ENCODE measurements at places on chromosomes 3 and 15.

GRCh38 chr3:184491011-184491576, 70.5 kb upstream of the EPHB3 start:
- DNase-seq = no peak

- DNase-seq = no peak
Measured at GRCh38 chr3:115239717-115240116, 92.6 kb upstream of the ZBTB20 start.

DNA sequence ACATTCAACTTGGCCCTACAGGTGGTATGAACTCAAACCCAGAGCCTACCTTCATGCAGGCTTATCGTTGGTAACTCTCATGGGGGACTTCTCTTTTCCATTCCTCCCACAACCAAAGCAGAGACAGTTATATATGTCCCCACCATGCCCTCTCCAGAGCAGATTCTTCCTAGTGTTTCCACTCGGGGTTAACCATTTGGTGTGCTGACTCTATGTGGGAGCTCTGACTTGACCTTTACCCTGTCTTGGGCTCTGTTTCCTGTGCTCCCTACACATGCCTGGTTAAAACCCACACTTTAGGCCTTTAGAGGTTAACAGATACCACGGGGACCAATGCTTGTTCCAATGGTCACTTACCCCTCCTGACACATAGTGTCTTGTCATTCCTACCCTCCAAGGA, 80.7 kb downstream of the FSIP1 start:
- DNase-seq = no peak

- DNase-seq = no peak
Measured at GRCh38 chr3:21174461-21174860, 576.5 kb downstream of the ZNF385D start.

DNA sequence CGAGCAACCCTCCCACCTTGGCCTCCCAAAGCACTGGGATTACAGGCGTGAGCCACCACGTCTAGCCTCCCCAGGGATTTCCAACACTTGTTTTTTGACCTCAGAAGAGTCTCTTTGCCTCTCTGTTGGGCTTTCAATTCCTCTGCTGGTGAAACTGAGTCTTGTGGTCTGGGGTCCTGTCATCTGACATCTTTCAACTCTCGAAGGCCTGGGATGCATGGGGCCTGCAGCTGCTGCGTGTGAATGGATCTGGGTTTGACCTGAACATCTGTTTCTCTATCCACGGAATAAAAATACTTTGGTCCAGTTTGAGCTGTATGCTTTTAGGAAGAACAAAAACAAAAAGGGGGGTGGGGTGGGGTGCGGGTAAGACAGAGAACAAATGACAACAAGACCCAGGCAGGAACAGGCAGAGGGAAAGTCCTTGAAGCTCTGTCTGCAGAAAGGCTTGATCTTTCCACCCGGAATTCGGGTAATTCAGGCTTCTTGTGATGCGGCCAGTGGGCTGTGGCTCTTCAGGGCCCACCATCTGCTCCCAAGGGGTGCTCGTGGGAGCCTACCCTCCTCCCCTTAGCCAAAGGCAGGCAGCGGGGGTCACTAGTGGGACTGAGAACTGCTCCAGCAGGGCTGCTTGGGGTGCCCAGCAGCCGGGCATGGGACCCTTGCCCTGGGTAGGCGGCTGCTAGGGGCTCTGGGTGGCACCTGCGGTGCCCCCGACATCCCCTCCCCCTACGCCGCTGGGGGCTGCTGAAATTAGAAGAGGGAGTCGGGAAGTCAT, 71.5 kb downstream of the SLC12A8 start:
- no peak for DNase-seq

GRCh38 chr3:44415421-44415820, 62.0 kb downstream of the ZNF445 start:
- no peak for DNase-seq

- DNase-seq = no peak
Measured at GRCh38 chr3:15782429-15782828, 15.3 kb downstream of the ANKRD28 start.

- DNase-seq = no peak
Measured at GRCh38 chr15:96230526-96231181, 99.8 kb upstream of the NR2F2 start.

- no peak for DNase-seq
Measured at GRCh38 chr3:123025642-123026521, 1.7 kb downstream of the SEMA5B start.

DNA sequence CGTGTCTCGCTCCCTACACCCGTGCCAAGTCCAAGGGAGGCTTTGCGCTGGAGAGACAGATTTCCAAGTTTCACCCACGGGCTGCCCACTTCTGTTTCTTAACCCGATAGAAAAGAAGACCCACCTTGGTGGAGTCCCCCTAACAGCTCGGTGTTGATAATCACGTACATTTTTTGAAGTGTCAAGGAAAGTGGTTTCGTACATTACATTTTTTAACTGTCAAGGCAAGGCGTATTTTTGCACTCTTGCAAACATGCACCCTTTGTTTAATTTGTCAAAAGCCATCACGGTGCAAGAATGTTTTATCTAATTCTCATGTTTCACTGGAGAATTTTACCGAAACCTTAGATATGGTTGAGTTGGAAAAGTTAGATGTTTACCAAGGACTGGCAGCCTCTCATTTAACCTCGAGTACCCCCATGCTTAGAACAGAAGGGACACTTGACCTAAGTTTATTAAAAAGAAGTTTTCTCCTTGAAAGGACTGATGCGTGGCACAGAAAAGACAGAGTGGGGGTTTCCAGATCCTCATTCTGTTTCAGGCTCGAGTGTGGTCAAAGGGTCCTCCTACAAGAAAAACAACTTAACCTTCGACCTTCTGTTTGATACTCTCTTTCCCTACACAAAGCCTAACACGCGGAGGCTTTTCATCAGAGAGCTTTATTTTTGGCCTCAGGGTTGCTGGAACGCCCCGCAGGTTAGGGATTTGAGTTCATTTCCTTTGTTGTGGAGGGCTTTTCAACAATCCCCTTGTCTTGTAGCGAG, 882 bp downstream of the GXYLT2 start:
- no peak for DNase-seq

DNA sequence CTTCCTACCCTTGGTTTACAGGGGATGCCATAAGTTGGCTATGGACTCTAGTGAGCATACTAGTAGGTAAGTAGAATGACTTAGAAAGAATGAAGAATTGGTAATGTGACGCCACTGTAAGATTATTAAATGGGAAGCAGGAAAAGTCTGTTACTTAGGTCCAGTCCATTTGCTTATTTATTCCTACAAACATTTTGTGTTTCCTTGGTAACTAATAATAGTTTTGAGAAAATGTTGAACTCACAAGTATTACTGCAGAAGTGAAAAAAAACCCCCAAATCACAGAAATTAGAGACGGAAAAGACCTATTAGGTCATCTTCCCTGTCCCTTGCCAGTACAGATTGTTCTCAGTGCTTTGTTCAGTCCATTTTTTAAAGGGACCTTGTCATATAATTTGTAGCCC, 63.5 kb downstream of the CMSS1 start:
- DNase-seq = no peak

DNA sequence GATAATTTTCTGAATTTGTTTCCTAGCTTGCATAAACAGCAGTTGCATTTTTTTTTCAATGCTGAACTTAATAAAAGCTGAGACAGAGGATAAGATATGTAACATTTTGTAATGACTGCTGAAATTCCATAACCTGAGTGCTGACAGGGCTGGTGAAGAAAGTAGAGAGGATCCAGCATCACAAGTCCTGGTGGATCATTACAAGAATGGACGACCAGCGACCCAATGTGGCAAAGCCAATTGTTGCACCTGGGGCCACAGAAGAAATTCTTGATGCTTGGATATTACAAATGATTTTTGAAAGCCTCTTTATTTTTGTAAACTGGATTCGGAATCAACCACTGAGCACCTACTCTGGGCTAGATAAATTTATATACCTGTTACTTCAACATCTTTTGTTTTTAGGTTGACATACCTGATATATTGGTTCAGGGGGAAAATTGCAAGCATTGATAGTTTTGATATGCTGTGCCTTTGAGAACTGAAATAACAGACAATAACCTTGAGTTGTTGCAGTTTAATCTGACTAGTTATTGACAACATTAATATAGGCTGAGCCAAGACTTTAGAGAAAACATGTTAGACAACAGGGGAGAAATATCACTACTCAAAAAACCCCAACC, 3.9 kb upstream of the ACTL6A start:
- DNase-seq = no peak

DNA sequence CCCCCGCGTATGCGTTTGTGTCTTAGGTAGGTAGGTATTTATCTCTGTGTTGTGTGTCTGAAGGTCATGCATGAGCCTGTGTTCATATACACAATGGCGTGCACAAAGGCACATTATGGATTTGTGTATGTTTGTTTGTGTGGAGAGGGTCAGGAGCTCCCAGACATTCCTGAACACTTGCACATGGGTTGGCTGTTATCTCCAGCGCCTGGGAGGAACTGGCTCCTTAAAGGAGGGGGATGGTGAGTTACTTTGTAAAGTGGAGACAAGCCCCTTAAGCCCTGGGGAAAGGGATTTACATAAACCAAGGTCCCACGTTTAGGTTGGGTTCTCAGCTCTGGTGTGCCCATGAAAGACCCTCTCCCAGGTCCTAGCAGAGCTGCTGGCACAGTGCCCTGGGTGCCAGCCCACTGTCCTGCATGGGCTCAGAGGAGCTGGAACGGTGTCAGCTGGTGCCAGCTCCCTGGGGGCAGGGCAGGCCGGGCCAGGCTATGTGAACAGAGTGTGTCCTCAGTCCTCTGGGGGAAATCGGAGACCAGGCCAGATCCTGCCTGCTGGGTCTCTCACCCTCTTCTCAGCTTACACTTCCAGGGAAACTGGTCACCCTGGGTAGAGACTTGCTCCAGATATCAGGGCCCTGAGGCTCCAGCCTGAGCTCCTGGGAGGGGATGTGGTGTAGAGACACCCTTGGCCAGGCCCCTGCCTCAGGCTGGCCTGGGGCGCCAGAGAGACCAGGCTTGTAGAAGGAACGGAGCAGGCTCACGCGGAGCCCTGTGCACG, 25.1 kb downstream of the SNX33 start:
- DNase-seq = no peak

GRCh38 chr3:4999531-5000184, 20.4 kb downstream of the BHLHE40 start:
- DNase-seq = no peak

- DNase-seq = no peak
Measured at GRCh38 chr3:191300422-191300821, 28.8 kb upstream of the CCDC50 start.

DNA sequence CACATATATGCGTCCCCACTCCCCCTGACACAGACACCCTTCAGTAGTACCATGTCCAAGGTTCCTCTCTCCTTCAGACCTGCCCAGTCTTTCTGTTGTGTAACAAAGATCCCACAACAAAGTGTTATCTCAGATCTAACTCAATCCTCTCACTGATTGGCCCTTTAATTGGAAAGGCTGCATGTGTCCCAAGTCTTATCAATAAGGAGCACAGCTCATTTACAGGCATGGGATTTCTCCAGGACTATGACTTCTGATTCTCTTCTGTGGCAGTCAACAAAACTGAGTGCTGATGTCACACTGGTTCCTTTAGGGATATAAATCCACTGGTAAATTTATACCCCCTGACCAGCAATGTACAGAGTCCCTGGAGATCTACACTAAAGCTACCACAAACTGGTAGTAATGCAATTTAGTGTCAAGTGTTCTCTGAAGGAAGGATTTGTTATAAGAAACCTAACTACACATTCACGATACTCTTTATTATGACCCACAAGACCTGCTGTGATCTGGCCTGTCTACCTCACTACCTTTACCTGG, 28.1 kb downstream of the CLK3 start:
- no peak for DNase-seq

DNA sequence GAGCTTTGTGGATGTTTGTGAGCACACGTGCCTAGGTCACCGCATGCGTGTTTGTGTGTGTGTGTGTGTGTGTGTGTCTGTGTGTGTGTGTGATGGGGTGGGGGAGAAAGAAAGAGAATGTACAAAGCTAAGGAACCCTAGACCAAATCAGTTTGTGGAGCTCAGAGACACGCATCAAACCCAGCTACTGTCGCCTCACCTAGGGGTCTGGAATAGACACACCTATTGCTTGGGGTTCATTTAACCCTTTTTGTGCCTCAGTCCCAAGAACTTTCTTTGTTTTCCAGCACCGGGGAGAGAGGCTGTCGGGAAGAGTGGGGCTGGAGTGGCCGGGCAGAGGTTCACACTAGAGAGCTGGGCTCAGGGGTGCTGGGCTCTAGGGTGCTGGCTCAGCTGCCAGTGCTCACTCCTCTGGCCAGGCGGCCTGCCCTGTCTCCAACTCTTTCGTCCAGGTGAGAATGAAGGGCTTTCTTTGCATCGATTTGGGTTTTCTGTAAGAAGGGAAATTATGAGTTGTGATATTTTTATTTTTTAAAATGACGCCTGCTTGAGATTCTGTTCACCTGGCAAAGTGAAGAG, 221.6 kb downstream of the MEIS2 start:
- no peak for DNase-seq

DNA sequence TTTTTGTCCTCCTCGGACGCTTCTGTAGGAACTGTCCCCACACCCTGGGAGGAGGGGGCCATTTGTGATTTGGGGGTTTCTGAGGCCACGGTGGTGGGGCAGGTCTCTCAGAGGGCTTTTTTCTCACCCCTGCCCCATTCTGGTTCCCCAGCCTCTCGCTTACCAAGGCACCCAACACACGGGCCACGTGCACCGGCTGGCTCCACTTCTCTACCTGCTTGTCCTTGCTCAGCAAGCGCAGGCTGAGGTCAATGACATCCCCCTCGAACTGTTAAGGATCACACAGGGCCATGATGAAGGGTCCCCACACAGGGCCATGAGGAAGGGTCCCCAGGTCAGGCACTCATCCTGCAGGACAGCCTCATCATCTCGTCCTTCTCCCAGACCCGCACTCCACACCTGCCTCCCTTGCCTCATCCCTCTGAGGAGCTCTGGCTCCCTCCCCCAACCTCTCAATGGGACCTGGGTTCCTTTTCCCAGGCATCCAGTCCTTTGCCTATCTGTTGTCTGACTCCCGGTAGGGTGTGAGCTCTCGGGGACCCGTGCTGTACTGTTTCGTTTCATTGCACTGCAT, 10.6 kb downstream of the EPB42 start:
- no peak for DNase-seq

DNA sequence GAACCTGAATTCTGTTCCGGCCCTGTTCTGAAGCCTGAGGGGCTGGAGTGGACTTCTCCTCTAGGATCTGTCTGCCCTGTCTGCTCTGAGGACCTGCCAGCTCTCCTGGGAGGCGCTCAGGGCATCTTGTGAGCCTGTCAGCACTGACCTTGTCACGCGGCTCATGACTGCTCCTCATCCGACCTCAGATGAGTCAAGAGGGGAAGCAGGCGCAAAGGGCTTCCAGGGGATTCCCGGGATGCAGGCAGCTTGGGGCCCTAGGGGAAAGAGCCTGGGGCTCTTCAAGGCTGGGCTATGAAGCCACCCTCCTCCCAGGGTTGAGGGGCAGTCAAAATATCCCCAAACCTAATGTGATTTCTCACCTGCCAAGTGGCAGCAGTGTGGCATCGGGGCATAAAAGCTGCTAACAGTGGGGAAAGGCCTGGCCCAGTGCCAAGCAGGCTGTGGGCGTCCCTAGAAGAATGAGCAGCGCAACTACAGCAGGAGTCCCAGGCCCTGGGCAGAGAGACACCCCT, 27.6 kb upstream of the ANKDD1A start:
- DNase-seq = no peak

- DNase-seq = no peak
Measured at GRCh38 chr15:59237119-59237855, 30.6 kb downstream of the LDHAL6B start.

Data from D721Med (cell line).